Activated T-helper 1 cell treated with Interleukin-2 at 50 U/mL for 16 hours (primary cell): ENCODE measurements at places on chromosomes 5 and 9.

GRCh38 chr9:130039528-130040147, 3.4 kb downstream of the FNBP1 start:
- no peak for DNase-seq

GRCh38 chr9:30116673-30117217, 2267.7 kb upstream of the ACO1 start:
- no peak for DNase-seq

GRCh38 chr9:37986771-37987258, 82.2 kb downstream of the SHB start:
- no peak for DNase-seq

GRCh38 chr9:8486095-8486494, 686.5 kb upstream of the DMAC1 start:
- DNase-seq, result no peak

DNA sequence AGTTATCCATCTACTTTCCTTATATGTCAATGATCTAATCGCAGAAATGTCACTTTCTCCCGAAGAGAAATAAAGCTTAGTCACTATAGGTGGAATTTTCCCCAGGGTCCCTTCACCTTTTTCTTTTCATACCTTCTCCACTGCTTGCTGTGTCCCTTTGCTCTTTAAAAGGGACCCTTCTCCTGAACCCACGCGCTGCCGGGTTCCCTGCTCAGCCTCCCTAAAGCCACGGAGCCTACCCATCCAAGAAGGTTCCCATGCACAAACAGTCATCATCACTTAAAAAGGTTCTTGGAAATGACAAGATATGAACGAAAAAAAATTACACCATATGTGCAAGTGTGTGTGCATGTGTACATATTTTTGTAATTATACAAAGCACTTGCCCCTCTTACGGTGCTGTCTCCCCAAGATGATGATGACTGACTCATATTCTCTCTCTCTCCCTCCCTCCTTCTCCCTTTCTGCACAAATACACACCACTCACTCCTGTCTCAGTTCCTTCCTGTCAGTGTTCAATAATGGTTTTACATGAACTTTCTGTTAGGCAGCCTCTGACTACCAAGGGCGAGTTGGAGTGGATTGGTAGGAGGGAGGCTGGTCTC, 1.5 kb upstream of the PTPRD start:
- DNase-seq, result no peak

GRCh38 chr5:31717561-31717960, 78.6 kb downstream of the PDZD2 start:
- DNase-seq, result no peak

DNA sequence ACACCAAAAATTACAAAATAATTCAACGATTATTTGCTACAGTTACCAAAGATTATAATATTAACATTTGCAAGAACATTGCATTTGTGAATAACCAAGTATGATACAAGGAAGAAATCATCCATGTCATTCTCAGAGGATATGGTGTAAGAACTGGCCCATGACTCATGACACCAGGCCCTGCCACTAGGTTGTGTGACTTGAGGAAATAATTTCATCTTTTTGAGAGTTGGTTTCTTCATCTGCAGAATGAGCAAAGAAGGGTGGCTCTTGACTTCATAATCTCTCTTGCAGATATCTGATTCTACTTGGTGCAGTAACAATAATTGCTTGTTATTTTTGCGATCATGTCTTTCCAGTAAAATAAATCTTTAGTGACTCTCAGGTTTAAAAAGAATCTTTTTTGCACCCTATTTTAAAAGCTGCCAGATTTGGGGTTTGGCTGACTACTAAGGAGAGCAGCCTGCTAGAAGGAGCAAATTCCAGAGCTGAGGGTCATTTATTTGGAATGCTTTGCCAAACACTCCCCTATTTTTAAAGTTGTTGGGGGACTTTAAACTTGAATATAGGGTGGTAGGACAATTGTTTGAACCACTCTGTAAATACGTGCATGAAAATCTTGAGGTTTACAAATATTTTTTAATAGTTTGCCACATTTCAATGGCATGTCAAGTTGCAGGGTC, 23.5 kb downstream of the ITGA1 start:
- no peak for DNase-seq

GRCh38 chr9:127186806-127187205, 64.4 kb upstream of the ANGPTL2 start:
- DNase-seq, result no peak

- DNase-seq, result no peak
These were observed 270.7 kb downstream of the ARHGEF28 start for GRCh38 chr5:73896668-73897067.

DNA sequence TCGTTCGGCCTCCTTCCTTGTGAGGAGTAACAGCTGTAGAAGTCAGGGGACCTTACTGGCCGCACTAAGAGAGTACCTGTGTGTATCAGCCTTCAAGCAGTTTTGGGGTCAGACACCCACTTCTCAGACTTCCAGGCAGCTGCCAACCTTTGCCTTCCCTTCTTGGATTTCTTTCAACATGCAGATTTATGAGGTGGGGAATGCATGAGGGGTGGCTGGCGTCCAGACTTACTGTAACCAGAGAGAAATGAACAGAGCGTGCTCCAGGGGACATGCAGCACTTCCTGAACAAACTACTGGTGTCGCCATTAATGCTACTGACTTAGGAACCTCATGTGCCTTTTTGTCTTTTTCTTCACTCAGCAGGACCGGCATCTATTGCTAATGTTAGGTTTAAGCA, 46.7 kb downstream of the INSYN2B start:
- no peak for DNase-seq

- DNase-seq, result no peak
These were observed 434.0 kb downstream of the GADD45G start for GRCh38 chr9:90038763-90039162.
